ENCODE measurements at places on chromosomes 13 and 19.

DNA sequence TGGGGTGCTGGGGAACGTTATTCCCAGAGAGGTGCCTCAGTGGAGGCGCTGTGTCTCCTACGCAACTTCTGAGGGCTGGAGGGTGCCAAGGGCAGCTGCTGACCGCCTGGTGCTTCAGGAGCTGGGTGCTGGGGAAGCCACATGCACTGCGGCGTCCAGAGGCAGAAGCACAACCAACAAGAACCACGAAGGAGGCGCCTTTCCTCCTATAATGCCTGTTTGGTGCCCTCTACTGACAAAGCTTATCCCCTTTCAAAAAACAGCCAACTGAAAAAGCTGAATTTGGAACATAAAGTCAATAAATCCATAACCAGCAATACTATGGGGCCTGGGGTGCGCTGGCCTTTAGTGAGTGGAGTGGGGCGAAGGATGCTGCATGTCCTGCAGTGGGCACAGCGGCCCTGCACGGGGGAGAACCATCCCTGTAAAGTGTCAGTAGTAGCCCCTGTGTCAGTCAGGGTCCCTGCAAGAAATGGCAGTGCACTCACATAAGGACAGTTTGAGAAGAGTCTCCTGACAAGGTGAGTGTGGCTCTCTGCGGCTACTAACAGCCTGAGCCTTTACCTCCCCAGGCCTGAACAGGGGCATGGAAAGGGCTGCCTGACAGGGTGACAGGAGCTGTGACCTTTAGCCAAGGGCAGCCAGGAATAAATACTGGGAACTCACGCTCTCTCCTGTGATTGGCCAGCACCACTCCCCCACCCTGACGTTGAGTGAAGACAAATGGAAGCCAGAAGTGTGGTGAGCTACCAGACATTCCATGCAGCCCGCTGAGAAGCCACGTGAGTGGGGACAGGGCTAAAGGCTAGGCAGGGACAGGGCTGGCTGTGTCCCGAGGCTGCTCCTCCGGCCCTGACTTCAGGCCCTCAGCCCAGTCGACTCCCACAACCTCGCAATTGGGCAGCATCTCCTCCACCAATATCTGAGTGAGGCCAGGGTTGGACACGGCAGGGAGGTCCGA, 4.5 kb upstream of the B3GNT8 start:
- no peak for DNase-seq

GRCh38 chr13:47110833-47111240, 214.0 kb upstream of the HTR2A start:
- DNase-seq, result no peak

DNA sequence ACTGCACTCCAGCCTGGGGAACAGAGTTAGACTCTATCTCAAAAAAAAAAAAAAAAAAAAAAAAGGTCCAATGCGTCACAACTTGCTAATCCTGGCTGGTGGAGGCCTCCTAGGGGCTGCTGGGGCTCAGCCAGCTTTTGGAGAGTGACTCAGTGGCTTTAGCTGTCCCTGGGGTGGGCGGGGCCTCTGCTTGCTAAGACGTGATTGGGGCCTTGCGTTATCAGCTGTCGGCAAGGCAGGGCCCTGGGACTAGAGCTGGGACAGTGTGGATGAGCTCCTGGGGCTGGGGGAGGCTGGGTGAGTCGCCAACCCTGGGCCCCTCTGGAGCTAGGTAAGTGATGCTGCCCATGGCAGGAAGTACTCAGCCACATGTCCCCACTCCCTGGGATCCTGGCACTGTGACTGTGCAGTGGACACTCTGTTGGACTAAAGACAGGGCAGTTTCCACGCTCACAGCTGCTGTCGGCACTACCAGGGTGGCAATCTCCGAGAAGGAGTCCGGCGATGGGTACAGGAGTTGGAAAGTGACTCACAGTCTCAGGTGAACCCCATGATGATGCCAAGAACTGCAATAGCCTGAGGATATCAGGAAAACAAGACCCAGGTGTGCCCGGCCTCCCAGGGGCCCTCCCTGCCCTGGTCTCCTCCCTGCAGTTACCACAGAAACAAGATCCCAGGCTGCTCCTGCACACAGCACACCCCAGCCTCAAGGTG, 32.2 kb downstream of the F2RL3 start:
- no peak for DNase-seq

- no peak for DNase-seq
These were observed 5.4 kb downstream of the TMEM161A start for GRCh38 chr19:19132912-19133311.

- peak; percentile 60 for DNase-seq
These were observed 43.0 kb upstream of the HNRNPA1L2 start for GRCh38 chr13:52599037-52599847.

- no peak for DNase-seq
These were observed 31.5 kb upstream of the FNDC3A start for GRCh38 chr13:48944221-48944620.

DNA sequence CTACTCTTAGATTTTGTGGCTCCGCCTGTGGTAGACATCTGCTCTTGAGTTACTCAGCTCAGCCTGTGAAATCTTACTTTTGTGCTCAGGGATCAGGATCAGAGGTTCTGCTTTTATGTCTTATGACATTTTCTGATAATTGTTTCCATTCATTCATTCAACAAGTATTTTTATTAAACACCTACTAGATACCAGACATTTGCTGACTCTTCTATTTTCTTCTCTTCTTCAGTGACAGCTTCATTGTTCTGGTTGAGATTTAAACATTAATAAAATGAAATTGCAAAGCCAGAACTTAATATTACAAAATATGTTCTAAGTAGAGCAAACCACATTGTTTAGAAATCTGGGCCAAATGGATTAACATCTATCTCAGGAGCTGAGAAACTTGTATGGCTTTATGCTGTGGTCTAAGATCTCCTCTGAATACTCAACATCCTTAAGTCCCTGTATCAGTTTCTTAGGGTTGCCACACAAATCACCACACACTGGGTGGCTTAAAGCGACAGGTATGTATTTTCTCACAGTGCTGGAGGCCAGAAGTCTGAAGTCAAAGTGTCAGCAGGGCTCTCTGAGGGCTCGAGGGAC, 15.8 kb upstream of the MICU2 start:
- DNase-seq, result no peak

- DNase-seq, result no peak
These were observed 2.3 kb downstream of the CEACAM18 start for GRCh38 chr19:51480590-51480989.

- no peak for DNase-seq
These were observed 27.9 kb downstream of the FLT1 start for GRCh38 chr13:28467034-28467433.

DNA sequence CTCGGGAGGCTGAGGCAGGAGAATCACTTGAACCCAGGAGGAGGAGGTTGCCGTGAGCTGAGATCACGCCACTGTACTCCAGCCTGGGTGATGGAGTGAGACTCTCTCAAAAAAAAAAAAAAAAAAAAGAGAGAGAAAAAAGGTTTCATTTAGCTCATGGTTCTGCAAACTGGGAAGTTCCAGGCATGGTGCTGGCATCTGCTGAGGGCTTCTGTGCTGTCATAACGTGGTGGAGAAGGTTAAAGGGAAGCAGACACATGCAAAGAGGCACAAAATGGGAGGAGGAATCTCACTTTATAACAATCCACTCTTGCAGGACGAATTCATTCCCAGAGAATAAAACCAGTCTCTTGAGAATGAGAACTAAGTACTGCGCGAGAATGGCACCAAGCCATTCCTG, 34.9 kb upstream of the SIAH3 start:
- DNase-seq, result no peak

GRCh38 chr13:23634897-23635296, 64.7 kb downstream of the TNFRSF19 start:
- no peak for DNase-seq
